ENCODE measurements at places on chromosomes 12 and 14.

- no peak for DNase-seq
Measured at GRCh38 chr12:83537428-83538053, 850.8 kb downstream of the TMTC2 start.

DNA sequence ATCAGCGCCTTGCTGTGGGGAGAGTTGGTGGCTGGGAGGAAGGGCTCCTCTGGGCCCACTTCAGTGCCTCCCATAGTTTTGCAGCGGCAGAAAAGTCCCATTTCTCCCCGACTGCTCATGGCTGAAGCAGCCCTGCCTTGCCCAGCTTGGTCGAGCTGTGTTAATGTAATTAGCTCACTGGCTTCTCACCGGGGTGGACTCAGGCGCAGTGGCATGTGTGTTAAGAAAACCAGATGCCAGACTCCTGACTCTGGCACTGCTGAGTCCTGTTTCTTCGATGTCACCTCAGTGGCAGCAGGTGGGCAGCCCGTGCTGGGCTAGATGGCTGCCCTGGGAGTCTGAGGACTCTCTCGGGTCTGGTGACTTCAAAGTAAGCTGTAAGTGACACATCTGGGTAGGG, 47.4 kb downstream of the CHST11 start:
- no peak for DNase-seq

DNA sequence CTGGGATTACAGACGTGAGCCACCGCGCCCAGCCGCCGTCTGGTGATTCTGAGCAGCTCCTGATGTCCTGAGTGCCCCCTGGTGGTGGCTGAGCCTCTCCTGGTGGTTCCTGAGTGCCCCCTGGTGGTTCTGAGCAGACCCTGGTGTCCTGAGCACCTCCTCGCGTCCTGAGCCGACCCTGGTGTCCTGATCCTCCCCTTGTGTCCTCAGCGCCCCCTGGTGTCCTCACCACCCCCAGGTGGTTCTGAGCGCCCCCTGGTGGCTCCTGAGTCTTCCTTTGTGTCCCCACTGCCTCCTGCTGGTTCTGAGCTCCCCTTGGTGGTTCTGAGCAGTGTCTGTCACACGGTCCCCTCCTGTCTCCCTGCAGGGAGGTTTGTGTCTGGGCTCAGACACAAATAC, 1304.9 kb downstream of the TMEM121 start:
- DNase-seq: no peak

DNA sequence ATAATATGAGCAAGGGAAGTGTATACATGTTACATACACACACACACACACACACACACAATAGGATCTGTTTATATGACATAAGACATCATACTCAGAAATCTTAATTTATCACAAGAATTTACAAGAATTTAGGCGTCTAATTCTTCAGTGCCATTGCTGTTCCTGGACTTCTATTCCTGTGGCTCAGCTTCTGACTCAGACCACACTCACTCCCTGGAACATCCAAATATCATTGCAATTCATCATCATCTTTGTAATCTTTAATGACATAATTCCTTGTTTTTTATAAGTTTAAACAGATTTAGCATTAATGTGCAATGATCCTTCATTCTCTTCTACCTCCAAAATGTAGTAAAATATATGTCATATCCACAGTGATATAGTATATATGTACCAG, 544.2 kb downstream of the FOXG1 start:
- DNase-seq: no peak

DNA sequence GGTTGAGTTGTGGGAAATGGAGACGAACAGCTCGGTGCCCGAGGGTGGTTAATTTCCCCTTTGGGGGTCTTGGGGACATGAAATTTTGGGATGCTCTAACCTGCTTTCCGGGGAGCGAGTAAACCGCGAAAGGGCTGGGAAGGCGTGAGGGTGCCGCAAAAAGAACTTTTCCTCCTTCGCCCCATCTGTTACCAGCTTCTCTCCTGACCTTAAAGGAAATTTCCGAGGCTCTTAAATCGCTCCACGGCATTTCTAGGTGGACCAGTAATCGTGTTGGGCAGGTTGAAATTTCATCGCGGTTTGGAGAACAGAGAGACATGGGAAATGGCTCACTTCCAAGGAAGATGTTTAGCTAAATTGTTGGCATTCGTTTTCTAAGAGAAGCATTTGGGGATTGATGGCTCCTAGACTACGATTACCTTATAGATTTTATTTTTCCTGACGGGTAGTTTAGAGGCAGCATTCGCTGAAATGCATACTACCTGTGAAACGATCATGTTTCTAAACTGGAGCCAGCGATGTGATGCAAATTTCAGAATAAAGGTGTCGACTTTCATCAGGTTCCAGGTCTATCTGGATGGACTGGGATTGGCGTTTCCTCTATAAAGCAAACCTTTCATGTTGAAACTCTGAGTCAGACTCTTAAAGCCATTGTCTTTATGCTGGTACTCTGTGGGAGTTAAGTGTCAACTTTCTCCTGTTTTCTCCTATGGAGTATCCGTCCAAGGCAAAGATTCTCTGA, 414.5 kb downstream of the PCNX1 start:
- no peak for DNase-seq

GRCh38 chr12:23617749-23618148, 331.7 kb downstream of the SOX5 start:
- no peak for DNase-seq

DNA sequence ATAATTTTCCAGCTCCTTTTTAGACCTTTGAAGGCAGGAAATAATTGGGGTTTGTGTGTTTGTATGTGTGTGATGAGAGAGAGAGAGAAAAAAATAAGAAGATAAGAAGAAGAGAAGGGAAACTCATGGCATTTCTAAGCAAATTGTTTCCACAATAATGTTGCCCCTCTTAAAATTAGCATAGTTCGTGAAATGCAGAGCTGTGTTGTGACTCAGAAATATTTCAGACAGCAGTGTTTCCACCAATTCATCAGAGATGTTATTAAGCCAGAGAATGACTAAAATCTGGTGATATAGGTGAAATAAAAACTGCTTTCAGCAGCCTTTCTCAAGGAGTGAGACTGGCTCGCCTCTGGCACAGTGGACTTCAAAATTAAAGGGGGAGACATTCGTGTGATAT, 65.9 kb upstream of the ARHGAP5 start:
- no peak for DNase-seq

DNA sequence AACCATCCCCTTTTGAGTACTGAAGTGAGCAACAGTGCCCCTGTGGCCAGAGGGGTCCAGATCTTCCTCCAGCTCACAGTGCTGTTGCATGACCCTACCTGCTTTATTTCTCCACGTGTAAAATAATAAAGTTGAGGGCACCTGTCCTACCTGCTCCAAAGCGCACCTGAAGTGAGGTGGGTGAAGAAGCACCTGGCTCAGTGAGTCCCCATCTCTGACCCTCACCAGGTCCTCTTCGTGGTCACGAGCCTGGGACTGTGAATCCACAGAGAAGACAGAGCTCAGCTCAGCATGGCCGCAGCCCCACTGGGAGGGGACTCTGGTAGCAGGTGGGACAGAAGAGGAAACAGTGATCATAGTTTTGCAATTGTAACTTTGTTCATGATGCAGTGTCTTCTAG, 976.7 kb upstream of the TMEM132C start:
- no peak for DNase-seq

- peak; percentile 26 for DNase-seq
Measured at GRCh38 chr12:107134558-107134957, 41.2 kb upstream of the CRY1 start.

DNA sequence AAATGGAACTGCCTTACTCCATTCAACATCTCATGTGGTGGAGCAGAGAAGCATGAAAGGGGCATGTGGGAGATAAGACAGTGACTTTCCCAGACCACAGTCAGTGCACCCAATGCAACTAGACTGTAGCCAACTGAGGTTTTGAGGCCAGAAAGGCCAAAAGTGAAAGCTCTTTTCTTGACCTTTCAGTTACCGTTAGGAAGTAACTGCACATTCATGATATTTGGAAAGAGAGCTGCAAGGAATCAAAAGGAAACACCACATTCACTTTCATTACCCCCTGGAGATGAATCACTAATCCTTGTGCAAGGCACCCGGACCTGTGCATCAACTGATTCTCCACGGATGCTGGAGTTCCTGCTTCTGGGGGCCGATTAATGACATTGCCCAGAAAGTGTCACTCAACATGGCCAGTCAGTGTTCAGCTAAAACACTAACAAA, 72.9 kb upstream of the ELK3 start:
- DNase-seq: no peak

DNA sequence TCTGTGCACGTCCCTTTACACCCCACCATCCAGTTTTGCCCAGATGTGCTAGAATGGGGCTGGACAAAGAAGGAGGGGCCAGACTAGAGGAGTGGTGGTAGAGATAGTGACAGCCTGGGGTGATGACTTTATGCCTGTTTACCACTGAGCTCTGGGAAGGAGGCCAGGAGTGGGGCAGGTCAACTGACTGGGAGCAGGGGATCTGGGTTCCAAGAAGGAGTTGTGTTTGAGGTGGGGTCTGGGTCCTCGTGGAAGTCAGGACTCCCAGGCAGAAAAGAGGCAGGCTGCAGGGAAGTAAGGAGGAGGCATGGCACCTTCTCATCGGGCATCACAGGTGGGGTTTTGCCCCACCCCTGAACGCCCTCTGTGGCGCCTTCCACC, 315 bp downstream of the LTB4R2 start:
- no peak for DNase-seq

DNA sequence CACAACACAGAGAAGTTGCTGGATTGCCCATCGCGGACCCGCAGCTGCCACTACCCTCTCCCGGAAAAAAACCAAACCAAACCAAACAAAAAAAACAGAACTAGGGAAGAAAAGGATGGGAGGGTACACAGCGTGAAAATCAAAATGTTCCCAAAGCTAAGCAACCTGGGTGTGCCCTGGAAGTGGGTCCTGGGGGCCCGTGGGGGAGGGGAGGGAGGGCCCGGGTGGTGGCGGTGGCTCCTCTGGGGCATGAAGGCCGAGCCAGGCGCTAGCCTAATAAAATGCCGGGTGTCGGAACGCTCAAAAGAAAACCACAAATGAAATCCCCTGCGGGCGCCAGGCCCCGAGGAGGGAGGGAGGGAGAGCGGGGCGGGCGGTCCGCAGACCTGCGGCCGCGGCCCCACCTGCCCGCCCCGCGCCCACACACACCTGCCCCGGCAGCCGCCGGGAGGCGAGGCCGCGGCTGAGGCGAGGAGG, 787 bp downstream of the HECTD4 start:
- DNase-seq: peak; percentile 37

GRCh38 chr14:51012055-51012454, 67.8 kb upstream of the PYGL start:
- DNase-seq: no peak

GRCh38 chr14:96261772-96262655, 6.0 kb downstream of the BDKRB1 start:
- no peak for DNase-seq

DNA sequence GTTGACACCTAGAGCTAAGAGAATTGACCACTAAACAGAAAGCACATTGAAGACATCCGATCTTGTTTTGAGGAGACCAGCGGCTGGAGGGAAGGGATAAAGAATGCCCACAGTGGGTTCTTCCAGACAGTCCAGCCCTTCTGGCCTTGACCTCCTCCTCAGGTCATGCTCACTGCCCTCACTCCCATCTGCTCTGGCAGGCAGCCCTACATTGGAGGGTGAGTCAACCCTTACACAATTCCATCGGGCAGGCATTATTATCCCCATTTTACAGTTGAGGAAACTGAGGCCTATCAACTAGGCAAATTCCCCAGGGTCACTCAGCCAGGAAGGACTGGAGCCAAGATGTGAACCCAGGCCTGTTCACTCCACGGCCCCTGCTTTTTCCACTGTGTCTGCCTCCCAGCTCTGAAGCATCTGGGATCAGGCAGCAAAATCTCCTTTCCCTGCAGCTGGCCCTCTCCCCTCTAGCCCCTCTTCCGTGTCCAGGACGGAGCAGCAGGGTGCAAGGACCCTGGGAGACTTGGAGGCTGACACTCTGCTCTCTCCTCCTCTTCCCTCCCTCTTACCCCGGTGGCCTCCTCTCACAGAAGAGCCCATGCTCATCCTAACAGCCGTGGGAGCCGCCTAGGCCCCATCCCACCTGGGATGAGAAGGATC, 5.3 kb downstream of the SCNN1A start:
- no peak for DNase-seq

DNA sequence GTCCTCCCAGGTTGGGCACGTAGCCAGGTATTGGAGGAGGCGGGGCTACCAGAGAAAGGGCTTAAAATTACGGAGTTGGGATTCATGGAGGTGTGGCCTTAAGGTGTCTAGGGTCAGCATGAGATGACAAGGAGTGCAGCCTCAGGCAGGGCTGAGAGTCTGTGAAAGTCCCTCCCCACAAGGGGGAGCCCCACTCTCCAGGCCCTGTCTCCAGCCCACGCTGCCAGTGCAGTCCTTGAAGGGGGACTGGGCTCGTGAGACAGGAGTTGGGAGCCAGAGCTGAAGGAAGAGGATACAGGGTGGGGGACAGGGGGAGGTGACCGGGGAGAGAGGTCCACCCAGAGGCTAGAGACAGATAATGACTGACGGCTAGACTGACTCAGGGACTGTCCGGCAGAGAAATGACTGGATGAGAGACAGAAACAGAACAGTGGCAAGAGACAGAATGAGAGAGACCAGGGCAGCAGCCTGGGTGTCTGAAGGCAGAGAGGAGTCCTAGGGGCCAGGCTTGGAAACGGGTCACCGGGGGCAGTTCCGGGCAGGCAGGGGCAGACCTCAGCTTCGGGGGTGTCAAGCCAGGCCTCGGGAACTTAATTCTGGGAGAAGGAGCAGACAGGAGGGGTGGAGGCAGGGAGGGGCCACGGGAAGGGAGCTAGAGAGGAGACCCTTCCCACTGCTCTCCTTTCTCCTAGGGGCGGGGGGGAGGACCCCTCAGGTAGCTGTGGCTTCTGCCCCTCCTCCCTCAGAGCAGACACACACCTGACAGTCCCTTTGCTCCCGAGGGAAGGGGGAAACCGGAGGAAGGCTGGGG, 970 bp downstream of the CDH24 start:
- peak; percentile 89 for DNase-seq

DNA sequence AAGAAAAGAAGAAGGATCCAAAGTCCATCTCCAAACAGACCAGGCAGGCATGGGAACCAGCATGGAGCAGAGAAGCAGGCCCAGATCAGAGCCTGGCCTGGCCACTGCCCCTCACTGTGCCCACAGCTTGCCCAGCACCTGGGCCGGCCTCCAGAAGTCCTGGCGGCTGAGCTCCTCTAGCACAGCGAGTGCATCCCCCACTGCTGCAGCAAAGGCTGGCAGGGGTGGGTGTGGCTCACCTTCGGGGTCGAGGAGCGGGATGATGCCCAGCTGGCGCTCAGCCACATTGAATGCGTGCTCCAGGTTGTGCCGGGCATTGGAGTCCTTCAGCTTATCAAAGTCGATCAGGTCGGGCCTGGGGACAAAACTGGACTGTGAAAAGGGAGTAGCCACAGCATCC, 78.7 kb downstream of the SPTB start:
- no peak for DNase-seq

DNA sequence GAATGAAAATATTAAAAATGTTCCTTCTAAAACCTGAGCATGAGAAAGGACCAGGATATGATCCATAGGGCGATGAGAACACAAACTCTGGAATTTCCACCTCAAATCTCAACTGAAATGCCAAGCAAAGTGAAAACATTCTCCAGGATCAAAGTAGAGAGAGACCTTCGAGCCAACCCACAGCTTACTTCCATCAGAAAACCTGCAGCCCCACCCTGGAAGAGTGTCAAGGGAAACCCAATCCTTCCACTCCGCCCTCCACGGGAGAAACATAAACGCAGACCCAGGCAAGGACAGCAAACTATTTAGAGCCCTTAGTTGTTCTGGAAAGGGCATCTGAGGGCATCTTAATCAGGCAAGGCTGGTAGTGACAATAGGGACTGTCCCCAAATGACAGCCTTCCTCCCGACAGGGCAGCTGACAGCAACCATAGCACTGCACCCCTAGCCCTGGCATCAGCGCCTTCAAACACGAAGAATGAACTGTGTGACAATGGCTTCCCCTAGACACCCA, 21.8 kb downstream of the SLC15A4 start:
- peak; percentile 36 for DNase-seq

- no peak for DNase-seq
Measured at GRCh38 chr12:8773461-8773860, 49.0 kb upstream of the A2ML1 start.
